ENCODE measurements at places on chromosomes 16 and 17.

- H3K27ac ChIP-seq, result no peak overlapping the region
- peak; percentile 2 for DNase-seq
- no peaks in the 10 kb centered on the region for H3K4me1 ChIP-seq
Observed at GRCh38 chr16:57725554-57725953, 10.0 kb upstream of the KATNB1 start.

GRCh38 chr16:5951486-5951885 lies 853.9 kb upstream of the EEF2KMT start:
- no peaks in the 10 kb centered on the region for H3K4me1 ChIP-seq
- no peak for DNase-seq
- no peak overlapping the region for H3K27ac ChIP-seq
- H3K4me3 ChIP-seq, result no peak overlapping the region
- H3K27me3 ChIP-seq, result no peaks in the 10 kb centered on the region

GRCh38 chr16:52077607-52078006 lies 469.3 kb downstream of the TOX3 start:
- H3K4me3 ChIP-seq, result no peak overlapping the region
- no peaks in the 10 kb centered on the region for H3K4me1 ChIP-seq
- no peaks in the 10 kb centered on the region for H3K27me3 ChIP-seq
- no peak for DNase-seq
- no peaks in the 10 kb centered on the region for H3K36me3 ChIP-seq

DNA sequence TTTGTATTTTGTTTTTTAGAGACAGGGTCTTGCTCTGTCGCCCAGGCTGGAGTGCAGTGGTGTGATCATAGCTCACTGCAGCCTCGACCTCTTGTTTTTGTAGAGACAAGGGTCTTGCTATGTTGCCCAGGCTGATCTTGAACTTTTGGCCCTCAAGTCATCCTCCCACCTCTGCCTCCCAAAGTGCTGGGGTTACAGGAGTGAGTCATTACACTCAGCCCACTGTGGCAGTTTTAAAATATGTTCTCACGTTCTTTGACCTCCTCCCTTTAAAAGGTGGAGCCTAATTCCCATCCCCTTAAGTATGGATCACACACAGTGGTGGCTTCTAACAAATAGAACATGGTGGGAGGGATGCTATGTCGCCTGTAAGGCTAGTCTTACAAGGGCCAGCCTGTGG lies 67.7 kb downstream of the ZDHHC7 start:
- no peak for DNase-seq
- H3K36me3 ChIP-seq, result no peaks in the 10 kb centered on the region
- no peaks in the 10 kb centered on the region for H3K4me1 ChIP-seq

DNA sequence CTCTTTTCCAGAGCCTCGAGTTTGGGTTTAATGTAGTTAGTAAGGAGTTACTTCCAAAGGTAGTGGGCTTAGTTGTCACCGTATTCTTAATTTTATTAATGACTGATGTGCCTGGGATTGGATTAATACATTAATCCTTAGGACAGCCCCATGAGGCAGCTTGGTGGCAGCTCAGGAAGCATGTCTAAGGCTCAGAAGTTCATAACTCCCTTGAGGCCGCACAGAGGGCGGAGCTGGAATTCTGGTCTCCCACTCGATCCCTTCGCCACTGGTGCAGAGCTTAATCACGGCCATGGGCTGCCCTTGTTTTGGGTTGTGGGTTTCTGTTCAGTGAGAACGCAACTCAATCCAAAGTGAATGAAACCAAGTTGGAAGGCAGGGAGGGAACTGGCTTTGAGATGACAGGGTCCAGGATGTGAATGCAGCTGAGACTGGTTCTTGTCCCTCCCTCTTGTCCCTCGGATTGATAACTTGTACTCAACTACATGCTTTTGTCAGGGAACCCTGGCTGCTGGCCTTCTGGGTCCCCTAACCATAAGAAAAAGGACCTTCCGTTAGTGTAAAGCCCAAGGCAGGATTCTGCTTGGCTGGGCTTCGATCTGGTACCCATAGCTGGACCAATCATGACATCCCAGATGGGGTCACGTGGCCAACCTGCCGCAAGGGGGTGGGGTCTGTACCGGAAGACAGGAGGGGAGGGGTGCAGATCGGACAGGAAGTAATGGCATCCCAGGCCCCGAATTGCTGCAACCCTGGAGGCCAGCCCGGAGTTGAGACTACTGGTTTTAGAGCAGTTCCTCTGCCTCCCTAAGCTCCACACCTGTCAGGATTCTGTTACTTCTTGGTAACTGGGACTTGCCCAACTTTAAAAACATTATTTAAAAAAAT lies 45.4 kb downstream of the SNX20 start:
- no peak overlapping the region for H3K27ac ChIP-seq
- no peaks in the 10 kb centered on the region for H3K36me3 ChIP-seq
- peaks cover 11% of the 10 kb centered on the region for H3K27me3 ChIP-seq
- peaks cover 10% of the 10 kb centered on the region for H3K4me1 ChIP-seq
- no peak for DNase-seq

GRCh38 chr16:64589836-64590235 lies 532.0 kb downstream of the CDH11 start:
- peaks cover under 1% of the 10 kb centered on the region for H3K27me3 ChIP-seq
- H3K4me1 ChIP-seq, result no peaks in the 10 kb centered on the region
- no peak overlapping the region for H3K27ac ChIP-seq
- H3K36me3 ChIP-seq, result no peaks in the 10 kb centered on the region

DNA sequence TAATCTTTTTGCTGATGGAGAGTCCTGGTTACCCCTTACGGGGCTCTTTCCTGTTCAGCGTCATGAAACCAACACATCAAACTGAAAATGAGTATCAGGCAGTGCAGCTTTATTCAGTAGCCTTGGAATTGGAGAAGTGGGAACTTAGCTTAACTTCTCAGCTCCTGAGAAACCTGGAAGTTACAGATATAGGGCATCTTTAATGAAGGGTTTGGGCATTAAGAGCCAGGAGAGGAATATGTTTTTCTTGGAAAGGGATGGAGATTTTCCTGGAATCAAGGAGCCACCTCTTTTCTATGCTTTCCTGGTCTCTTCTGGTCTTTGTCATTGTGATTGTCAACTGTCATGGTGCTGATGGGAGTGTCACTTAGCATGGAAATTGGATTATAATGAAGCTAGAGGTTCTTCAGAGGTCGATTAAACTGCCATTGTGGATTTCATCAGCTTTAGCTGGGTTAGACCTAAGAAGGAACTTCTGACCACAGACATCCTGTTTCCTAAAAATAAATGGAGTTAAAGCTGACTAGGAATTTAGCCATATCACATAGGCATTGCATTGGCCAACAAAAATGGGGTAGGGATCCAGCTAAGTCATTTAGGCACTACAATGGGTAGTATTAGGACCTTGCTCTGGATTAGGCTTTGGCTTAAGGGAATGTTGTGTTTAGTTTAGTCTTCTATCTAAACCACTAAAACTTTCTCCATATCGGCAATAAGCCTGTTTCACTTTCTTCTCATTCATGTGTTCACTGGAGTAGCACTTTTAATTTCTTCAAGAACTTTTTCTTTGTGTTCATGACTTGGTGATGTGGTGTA lies 186.4 kb downstream of the BCAS3 start:
- DNase-seq, result no peak
- no peak overlapping the region for H3K27ac ChIP-seq
- H3K4me3 ChIP-seq, result no peak overlapping the region
- H3K4me1 ChIP-seq, result no peaks in the 10 kb centered on the region
- no peaks in the 10 kb centered on the region for H3K36me3 ChIP-seq

GRCh38 chr16:75256059-75256571 lies 4.7 kb upstream of the BCAR1 start:
- H3K27ac ChIP-seq, result no peak overlapping the region
- no peak for DNase-seq

GRCh38 chr17:3835410-3836229 lies 10.4 kb downstream of the NCBP3 start:
- no peak overlapping the region for H3K27ac ChIP-seq
- no peak overlapping the region for H3K4me3 ChIP-seq
- no peaks in the 10 kb centered on the region for H3K27me3 ChIP-seq
- peaks cover 7% of the 10 kb centered on the region for H3K36me3 ChIP-seq

DNA sequence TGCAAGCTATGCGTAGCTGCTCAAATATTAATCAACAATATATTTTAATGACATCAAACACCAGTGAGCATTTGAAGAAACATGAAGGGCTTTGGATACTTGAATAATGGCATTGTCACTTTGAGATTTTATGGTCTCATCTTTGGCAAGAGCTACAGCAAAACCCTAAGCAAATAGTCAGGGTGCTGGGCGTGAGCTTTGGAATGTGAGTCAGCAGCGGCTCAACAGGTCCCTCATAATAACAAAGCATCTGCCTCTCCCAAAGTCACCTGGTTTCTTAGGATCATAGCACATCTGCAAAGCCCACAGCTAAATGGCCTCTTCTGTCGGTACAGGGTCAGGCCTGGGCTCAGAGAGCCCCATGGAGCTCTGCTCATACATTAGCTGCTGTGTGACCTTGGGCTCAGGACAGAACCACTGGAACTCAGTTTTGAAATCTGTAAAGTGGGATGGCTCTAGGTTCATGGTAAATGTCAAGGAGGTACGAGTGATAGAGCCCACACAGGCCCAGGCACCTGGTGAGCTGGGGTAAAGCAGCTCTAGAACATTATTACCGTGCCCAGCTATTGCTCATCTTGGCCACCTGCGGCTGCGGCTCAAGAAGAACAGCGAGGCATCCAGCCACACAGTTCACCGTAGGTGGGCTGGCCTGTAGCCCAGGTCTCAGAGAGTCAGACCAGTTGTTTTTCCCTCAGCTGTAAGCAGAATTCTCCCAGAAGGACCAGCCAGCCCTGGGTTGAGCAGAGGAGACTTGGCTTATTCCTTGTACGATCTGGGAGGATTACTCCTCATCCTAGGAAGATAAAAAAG lies 544.5 kb upstream of the CDH11 start:
- H3K4me3 ChIP-seq, result no peak overlapping the region
- H3K27ac ChIP-seq, result peak overlapping the region; percentile 81
- DNase-seq, result peak; percentile 85
- H3K27me3 ChIP-seq, result no peaks in the 10 kb centered on the region
- peaks cover 45% of the 10 kb centered on the region for H3K4me1 ChIP-seq
- no peaks in the 10 kb centered on the region for H3K36me3 ChIP-seq

DNA sequence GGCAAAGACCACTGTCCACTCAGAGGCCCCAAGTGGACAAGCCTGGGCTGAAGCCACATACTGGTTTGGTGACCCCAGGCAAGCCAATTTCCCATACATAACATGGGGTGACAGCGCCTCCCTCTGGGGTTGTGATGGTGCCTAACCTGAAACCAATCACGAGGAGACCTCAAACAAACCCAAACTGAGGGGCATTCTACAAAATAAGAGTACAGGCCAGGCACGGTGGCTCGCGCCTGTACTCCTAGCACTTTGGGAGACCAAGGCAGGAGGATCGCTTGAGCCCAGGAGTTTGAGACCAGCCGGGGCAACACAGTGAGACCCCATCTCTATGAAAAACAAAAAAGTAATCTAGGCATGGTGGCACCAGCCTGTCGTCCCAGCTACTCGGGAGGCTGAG lies 3.6 kb downstream of the P2RX5 start:
- H3K27me3 ChIP-seq, result no peaks in the 10 kb centered on the region
- peaks cover 4% of the 10 kb centered on the region for H3K4me1 ChIP-seq
- H3K27ac ChIP-seq, result no peak overlapping the region
- H3K4me3 ChIP-seq, result no peak overlapping the region
- no peaks in the 10 kb centered on the region for H3K36me3 ChIP-seq
- no peak for DNase-seq

DNA sequence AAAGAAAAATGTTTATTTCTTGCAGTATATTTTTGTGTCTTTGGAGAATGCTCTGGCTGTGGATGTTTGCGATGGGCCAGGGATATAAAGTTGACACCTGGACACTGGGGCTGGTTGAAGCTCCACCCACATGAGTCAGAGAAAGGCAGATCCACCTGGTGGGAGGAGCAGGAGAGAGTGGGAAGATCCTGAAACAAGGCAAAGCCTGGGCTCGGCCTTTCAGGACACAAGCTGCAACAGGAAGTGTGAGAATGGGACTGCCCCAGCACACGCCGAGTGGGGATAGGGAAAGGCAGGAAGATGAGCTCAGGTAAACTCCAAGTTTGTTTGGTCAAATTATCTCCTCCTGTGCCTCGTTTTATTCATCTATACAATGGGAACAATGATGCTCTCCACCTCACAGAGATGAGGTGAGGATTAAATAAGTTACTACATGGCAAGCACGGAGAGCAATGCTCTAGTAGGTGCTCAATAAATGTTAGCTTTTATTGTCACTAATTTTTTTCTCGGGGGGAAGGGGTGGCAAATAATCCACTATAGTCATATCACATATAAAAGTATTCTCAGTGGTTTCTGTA lies 21.4 kb upstream of the PITPNM3 start:
- no peak overlapping the region for H3K4me3 ChIP-seq
- no peak overlapping the region for H3K27ac ChIP-seq
- H3K36me3 ChIP-seq, result peaks cover 1% of the 10 kb centered on the region

DNA sequence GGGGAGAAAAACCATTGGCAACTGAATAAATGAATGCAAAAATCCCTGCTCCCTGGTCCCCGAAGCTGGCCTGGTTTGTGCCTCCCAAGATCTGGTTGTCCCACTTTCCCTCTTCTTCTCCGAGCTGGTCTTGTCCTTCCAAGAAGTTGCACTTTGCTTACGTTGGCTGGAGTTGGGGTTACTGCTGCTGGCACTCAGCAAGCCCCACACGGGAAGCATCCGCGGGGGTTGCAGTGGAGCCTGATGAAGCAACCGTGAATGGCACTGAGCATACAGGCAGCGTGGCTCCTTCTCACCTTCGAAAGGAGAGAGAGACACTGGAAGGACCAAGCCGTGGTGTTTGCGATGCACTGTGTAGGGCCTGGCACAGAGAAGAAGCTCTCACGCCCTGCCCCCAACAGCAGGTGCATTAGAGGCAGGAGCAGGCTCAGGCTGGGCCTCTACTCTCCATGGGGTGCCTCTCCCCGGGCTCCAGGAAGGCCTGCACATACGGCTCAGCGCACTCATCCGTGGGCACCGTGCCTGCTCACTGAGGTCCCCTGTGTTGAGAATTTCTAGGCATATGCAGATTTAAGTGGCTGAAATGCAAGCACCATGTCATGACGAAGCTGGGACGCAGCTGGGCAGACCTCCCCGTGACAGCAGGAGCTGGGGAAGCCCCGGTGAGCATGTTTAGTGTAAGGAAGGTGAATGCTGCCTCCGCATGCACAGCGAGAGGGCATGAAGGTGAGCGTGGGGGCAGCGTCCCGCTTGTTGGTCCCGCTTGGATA lies 12.1 kb downstream of the CA5A start:
- no peak overlapping the region for H3K4me3 ChIP-seq
- H3K4me1 ChIP-seq, result no peaks in the 10 kb centered on the region
- no peak for DNase-seq
- H3K27me3 ChIP-seq, result no peaks in the 10 kb centered on the region

All from PC-3 (cell line).